Activated T-cell treated with anti-CD3 and anti-CD28 coated beads, Interleukin-2, amount 50 U/mL, for 4 hours (primary cell): ENCODE measurements at places on chromosomes 7 and 10.

- DNase-seq: no peak
Measured at GRCh38 chr7:94420328-94420727, 25.6 kb downstream of the COL1A2 start.

DNA sequence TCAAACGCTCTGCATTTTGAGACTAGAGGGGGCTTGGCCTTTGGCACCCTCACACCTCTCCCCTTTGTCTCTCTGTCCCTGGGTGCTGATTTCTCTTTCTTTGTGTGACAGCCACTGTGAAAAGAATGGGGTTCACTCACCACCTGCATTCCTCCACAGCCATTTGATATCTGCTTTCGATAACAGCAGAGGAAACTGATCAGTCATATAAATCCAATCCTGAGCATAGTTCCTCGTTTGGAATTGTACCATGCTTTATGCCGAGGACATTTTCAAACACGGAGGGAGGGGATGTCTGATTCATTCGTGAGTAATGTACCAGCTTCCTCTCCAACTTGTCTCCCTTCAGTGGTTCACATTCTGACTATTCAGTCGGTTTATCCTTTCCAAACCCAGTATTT is 15.8 kb downstream of the MET start:
- DNase-seq: no peak

GRCh38 chr10:95423164-95424005 is 132.6 kb upstream of the PDLIM1 start:
- DNase-seq: no peak

DNA sequence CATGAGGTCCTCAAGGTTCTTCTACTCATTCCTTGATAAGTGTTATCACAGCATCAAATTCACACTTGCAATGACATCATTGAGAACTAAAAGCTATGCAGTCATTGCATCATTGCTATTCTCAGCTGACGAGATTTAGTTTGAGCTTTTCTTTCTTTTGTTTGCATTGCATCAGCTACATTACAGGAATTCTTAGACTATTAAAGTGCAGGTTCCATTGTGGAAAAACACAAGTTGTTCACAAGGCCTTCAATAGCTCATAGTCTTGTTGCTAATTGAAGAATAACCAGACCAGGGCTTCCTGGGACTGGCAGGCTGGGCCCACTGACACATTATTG is 139.3 kb downstream of the CXCL12 start:
- no peak for DNase-seq

- no peak for DNase-seq
Measured at GRCh38 chr7:42407021-42407710, 170.2 kb upstream of the GLI3 start.

- no peak for DNase-seq
Measured at GRCh38 chr7:25821225-25821624, 330.8 kb upstream of the NFE2L3 start.

DNA sequence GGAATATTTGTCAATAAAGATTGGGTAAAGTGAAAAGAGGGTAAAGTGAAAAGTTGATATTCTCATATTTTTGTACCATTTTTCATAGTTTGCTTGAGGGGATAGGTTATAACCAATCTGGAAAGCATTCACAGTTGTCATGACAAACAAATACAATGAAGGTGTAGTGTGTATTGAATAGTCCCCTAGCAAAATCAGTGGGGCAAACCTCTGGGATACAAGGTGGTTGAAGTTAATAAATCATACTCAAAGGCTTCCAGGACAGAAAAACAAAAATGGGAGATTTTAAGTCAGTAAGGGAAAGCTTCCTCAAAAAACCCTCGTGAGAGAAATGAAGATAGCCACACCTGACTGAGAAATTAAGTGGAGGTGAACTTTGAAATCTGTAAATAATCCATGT is 39.4 kb downstream of the PHTF2 start:
- DNase-seq: no peak

DNA sequence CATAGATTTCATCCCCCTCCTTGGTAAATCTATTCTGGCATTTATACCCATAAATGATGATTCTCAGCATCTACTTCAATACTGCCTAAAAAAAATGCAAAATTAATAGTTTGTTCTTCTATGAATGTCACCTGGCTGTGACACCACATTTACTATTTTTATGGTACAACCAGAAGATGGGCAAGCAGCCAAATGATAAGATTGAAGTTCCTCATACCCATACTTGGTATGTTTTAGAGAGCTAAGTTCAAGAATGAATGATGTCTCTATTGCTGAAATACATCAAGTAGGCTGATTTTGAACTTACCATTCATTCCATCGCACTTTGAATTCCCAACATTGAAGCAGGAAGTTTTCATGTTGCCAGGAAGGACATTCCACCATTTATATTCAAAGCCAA is 134.2 kb downstream of the ELAPOR2 start:
- no peak for DNase-seq

GRCh38 chr10:100677290-100677945 is 68.0 kb upstream of the PAX2 start:
- DNase-seq: no peak

GRCh38 chr7:10237306-10237705 is 736.4 kb upstream of the PHF14 start:
- DNase-seq: no peak

DNA sequence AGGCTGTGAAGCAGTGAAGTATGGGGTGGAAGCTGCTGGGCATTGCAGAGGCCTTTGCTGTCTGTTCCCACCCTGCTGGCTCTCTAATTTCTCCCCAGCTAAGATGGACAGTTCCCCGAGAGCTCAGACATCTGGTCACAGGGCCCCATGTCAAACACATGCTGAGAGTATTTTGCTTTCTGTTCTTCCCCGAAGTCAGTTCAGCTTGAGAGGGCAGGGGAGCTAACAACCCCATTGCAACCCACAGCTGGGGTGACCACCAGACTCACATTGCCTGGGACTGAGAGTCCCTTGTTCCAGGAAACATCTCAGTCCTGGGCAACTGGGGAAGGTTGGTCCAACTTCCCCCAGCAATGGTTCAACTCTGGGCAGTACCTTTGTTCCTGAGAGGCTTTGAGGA is 52.8 kb downstream of the ABCA13 start:
- no peak for DNase-seq

GRCh38 chr10:3435671-3436070 is 263.1 kb upstream of the PITRM1 start:
- DNase-seq: no peak

DNA sequence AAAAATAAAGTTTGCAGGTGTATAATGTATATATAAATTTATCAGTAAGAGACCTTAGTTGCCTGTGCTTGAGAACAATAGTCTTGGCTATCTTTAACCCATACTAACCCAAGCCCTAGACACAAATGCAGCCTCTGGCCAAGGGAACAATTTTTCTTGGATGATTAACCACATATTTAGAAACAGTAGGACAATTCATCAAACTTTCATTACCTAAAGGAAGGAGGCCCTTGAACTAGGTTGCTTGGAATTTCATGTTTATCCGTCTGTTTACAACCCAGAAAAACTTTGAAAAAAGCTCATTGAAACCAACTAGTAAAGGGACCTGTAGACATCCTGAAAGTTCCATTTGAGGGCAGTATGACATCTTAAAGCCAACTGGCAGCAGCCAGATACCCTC is 8.9 kb upstream of the ERLIN1 start:
- DNase-seq: no peak

DNA sequence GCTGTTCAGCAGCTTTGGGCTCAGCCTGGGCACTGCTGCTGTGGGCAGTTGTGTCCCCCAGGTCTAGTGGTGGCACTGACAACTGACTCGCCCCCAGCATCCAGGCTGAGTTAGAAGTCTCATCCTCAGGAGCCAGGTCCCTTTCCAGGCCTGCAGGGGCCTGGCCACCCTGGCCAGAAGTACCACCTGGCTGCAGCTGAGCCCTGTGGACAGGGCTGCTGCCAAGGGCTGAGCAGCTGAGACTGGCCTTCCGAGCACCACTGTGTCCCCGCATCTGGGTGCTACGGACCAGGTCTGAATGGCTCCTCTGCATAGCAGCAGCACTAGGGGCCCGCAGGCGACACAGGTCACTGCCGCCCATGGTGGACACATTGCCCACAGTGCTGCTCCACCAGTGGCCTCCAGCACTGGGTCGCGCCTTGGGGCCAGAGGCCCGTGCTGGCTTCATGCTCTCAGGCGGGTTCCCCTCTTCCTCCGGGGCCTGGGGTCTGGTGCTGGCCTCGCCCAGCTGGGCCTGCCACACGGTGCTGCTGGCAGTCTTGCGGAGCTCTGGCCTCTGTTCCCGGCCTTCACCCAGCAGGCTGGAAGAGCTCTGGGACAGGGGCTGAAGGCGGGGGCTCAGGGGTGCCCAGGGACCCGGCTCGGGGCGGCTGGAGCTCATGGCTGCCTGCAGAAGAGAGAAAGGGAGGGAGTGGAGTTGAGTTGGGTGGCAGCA is 6.2 kb downstream of the GPRIN2 start:
- no peak for DNase-seq

DNA sequence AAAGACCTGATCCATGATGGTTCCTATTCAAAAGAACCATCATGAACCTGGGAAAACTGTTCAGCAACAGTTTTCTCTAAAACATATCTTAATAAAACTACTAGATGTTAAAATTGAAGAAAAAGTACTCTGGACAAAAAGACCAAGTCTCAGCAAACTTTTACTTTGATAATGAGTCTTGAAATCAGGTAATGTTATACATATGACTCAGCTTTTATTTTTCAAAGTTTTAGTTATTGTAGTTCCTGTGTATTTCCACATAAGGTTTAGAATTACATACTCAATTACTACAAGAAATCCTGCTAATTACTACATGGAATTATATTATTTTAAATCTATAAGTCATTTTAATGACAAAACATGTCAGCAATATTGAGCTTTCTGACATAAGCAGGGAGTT is 42.2 kb downstream of the ZNF33B start:
- DNase-seq: no peak

DNA sequence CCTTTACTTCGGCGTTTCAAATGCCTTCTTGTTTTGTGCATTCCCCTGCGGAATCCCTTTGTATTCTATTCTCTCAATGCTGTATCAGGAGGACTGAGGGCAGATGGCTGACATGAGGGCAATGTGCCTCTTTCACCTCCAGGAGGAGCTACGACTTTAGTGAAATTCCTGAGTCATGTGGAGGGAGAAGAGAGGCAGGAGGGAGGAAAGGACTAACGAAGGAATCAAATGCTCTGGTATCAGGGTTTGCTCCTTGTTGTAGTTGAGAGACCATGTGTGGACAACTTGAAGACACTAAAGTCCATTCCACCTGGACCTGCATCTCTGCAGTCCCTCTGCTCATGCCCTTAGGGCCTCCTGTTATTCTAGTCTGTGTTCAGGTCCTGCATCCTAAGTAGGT is 40.2 kb upstream of the PRSS58 start:
- DNase-seq: no peak

GRCh38 chr7:96189129-96189820 is 132.6 kb downstream of the SLC25A13 start:
- DNase-seq: no peak

DNA sequence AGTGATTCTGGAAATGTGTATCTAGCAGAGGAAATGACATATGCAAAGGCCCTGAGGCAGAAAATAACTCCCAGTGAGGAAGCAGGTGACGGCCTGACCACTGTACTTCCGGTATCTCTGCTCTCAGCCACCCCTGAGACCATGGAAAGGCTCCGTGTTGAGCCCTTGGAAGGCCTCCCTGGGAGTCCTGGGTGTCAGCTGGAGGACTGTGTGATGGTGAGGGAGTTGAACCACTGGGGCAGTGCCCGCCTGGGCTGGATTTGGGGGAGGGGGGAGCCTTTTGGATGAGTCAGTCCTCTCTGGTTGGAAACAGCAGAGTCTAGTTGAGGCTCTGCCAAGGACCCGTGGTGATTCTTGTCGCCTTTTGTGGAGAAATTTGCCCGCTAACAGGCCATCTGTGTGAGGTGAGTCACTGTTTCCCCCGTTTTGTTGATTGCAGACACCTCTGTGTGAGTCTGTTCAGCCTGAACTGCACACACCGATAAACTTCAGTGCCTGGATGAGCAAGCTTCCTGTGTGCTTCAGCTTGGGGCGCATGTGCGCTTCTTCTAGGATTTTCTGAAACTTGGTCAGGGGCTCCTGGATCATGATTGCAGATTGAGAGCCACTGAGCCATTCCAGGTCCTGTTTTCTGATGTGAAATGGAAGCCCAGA is 98.6 kb downstream of the GRK5 start:
- peak; percentile 83 for DNase-seq

DNA sequence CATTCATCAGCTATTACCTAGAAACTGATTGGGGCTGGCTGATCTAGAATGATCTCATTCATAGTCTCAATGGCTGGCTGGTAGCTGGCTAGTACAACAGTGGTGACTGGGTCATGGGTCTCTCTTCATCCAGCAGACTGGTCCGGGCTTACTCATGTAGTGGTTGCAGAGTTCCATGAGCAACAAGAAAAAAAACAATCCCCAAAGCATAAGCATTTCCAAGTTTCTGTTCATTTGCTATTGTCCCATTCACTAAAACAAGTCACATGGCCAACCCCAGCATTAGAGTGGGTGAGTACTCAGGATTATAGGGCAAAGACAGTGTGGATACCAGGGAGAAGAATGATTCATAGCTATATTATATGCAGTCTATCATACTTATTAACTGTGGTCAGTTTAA is 85.2 kb upstream of the SEMA3C start:
- no peak for DNase-seq

DNA sequence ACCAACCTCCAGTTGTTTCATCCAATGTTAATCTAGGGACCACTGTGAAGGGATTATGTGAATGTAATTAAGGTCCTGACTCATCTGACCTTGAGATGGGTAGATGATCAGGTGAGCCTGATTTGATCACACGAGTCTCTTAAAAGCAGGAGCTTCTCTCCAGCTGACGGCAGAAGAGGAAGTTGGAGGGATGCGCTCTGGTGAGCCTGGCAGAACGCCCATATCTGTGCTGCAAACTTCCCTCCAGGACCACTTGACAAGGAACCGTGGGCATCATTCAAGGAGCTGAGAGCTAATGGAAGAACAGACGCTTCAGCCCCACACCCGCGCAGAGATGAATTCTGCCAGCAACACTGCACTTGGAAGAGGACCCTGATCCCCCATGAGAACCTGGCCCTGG is 642.4 kb downstream of the TNS3 start:
- no peak for DNase-seq

- DNase-seq: no peak
Measured at GRCh38 chr7:82183634-82184033, 259.9 kb downstream of the CACNA2D1 start.

DNA sequence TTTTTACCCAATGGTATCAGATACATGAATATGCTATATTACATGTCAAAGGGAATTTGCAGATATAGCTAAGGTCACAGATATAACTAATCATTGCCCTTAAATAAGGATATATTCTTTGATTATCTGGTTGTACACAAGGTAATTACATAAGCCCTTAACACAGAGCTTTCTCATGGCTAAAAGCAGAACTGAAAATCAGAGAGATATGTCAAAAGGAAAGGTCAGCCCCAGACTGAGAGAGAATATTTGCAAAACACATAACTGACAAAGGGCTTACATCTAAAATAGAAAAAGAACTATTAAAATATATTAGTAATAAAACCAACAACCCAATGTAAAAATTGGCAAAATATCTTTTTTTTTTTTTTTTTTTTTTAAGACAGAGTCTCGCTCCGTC is 1029.5 kb upstream of the LRRN3 start:
- no peak for DNase-seq

GRCh38 chr7:7834761-7835160 is 116.4 kb upstream of the RPA3 start:
- DNase-seq: no peak

GRCh38 chr7:43658718-43659548 is 70.4 kb downstream of the COA1 start:
- DNase-seq: no peak

GRCh38 chr7:33276325-33276724 is 147.0 kb downstream of the BBS9 start:
- DNase-seq: no peak
